ENCODE measurements at places on chromosomes 11 and 22. TPM values are rescaled to one million over a fixed set of nuclear protein-coding genes. Genes with fewer than 3 reads are reported as not detected.
A peak's percentile ranks its signal among the peaks of the same experiment; 100 is the strongest.

DNA sequence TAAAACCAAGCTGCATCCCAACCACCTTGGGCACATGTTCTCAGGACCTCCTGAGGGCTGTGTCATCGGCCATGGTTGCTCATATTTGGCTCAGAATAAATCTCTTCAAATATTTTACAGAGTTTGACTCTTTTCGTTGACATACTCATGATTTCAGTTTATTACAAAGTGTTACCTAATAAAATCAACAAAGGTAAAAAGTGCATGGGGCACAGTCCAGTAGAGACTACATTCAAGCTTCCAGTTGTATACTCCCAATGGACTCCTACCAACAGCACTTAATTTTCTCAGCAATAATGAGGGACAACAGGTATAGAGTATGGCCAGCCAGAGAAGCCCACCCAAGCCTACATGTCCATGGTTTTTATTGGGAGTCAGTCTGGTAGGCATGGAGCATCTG, 347.9 kb upstream of the FAT3 start:
- no peak for DNase-seq

PATE2 gene
- polyA plus RNA-seq, result not detected

FAM227A gene
- 0.41 TPM for polyA plus RNA-seq

DNA sequence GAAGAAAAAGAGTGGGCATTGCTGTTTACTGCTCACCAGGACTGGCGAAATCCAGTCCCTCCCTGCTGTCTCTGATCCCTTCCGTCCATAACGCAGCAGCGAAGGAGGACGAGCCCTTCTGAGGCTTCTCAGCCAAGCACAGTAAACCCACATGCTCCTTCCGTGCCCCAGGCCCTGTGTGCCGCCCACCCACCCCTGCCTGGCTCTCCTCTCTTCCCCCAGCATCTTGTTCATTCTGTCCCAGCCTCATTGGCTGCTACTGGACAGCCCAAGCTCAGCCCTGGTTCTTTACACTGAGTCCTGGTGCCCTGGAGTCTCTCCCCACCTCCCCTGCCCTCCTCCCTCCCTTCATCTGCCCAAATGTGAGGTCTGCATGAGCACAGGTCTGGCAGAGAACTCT, 559.7 kb downstream of the BRD1 start:
- no peak for DNase-seq

PRR33 gene
- not detected for polyA plus RNA-seq

DNA sequence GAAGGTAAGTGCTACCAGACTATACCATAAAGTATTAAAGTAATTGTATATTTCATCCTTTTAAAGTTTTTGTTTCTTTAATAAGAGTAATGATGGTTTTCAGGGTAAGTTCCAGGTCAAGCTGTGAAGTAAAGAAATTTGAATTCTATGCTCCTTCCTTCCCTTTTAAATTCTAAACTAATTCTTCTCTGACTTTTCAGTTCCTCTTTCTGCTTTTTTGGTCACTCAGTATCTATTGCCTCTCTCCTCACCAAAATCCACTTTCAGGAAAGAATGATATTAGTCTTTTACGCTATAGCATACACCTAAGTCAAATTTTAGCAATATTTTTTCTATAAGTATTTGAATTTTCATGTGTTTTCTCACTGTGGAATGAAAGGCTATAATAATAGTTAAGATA, 8.2 kb downstream of the MMP8 start:
- DNase-seq, result no peak

DNA sequence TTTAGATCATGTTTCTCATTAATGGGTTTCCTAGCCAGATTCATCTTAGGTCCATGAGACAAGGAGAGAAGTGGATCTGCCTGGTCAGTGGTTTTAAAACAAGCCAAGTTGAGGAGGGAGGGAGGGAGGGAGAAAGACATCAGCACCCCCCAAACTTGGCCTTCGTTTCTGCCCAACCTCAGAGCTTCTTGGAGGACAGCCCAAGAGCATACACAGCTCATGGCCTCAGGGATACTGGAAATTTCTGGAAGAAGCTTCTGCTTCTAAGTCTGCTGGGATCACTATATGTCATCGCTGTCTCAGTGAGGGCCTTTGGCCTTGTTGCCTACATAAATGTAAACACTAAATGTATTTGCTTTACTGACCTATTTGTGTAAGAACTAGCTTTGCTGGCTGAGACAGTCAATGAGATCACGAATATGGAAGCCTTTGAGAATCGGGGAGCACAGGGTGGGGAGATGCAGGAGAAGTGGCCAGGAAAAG, 375.1 kb downstream of the BUD13 start:
- no peak for DNase-seq

- peak; percentile 82 for DNase-seq
Observed at GRCh38 chr11:69636512-69637197, 4.3 kb upstream of the CCND1 start.
